H54 (cell line): ENCODE measurements at places on chromosomes 4 and X.

- no peak for DNase-seq
Observed at GRCh38 chr4:107129076-107129475, 93.0 kb upstream of the DKK2 start.

DNA sequence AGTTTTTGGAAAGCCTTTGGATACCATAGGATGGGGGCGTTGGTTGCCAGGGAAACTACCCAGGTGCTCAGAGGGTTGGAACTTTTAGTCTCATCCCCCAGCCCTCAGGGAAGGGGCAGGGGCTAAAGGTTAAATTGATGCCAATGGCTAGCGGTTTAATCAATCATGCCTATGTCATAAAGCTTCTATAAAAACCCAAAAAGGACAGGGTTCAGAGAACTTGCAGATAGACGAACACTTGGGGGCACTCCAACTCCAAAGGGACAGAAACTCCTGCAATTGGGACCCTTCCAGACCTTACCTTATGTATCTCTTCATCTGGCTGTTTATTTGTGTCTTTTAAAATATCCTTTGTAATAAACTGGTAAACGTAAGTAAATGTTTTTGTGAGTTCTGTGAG lies 30.0 kb upstream of the GPR173 start:
- no peak for DNase-seq

DNA sequence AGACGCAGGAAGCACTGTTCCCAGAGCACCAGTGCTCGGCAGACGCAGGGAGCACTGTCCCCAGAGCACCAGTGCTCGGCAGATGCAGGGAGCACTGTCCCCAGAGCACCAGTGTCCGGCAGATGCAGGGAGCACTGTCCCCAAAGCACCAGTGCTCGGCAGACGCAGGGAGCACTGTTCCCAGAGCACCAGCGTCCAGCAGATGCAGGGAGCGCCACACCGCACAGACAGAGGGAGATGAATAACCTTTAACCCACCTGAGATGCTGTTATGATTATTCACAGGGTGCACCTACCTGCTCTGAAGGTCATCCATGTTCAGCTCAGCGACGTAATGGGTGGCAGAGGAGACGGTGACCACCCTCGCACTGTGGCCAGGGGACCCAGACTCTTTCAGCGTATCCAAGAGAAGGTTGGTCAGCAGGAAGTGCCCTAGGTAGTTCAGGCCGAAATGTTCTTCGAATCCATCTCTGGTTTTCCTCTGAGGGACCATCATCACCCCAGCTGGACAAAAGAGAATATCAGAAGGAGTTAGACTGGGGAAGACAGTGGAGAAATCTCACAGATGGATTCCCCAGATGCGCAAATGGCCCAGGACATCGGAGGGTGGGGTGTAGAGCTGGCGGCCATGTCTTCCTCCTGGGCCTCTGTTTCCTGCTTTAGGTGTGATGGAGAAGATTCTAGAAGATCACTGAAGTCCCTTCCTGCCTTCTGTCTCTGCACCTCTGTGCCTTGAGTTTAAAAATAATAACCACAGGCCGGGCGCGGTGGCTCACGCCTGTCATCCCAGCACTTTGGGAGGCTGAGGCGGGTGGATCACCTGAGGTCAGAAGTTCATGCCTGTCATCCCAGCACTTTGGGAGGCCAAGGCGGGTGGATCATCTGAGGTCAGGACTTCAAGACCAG lies 234.1 kb downstream of the DHRSX start:
- DNase-seq, result no peak

- DNase-seq, result no peak
Observed at GRCh38 chrX:71103110-71103983, 3.2 kb downstream of the CXorf65 start.

DNA sequence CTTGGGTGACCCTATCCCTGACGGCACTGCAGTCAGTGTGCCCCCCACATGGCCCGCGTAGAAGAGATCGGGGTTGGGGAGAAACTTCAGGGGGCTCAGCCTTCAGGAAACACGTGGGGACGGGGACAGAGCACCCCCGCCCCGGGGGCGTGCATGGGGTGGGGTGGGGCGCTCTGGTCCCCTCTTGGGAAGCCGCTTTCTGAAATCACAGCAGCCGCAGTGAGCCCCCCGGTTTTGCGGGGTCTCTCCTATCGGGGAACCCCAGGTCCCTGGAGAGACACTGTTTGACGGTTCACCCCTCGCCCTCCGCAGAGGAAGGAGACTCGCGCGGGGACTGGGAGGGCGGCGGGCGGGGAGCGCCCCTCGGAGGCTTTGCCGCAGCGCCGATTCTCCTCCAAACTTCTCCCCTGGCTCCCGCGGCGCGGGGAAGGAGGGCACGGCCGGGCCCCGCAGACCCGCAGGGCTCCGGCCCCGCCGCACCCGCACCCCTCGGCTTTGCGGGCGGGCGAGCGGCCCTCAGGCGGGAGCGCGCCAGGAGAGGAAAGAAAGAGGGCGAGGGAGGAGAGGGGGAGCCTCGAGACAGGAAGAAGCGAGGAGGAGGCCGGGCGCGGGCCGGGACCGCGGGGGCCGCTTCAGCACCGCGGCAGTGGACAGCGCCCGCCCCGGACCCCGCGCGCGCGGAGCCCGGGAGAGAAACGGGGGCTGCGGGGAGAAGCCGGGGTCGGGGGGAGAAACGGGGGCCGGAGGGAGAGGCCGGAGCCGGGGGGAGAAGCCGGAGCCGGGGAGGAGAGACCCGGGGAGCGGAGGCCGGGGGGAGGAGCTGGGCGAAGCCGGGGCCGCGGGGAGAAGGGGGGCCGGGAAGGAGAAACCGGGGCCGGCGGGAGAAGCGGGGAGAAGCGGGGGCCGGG lies 612 bp downstream of the CPLX1 start:
- no peak for DNase-seq

DNA sequence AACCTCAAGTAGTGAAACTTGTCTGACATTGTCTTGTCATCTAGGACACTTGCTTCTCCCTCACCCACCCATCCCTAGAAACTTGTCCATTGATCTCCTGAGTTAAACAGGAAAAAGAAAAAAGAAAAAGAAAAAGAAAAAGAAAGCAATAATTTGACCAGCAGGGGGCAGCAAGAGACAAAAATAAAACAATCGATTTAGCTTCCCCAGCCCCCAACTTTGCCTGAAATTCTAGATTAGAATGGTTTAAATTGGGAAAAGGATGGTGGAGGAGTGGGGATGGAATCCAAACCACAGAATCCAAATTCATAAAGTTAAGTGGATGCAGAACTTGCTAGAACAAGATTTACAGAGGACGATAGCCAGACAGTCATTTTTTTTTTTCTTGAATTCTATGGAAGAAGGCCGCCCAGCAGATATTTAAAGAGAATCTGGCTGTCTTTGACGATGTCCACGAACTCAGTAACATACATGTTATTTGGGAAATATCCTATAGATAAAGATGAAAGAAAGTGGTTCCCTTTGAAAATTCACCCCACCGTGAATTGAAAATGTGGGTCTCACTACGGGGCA lies 282.9 kb downstream of the USP46 start:
- DNase-seq, result peak; percentile 1

- no peak for DNase-seq
Observed at GRCh38 chrX:150907474-150907873, 9.0 kb upstream of the CD99L2 start.
